Endothelial cell (in vitro differentiated cells): ENCODE measurements at places on chromosomes 5 and 9.

DNA sequence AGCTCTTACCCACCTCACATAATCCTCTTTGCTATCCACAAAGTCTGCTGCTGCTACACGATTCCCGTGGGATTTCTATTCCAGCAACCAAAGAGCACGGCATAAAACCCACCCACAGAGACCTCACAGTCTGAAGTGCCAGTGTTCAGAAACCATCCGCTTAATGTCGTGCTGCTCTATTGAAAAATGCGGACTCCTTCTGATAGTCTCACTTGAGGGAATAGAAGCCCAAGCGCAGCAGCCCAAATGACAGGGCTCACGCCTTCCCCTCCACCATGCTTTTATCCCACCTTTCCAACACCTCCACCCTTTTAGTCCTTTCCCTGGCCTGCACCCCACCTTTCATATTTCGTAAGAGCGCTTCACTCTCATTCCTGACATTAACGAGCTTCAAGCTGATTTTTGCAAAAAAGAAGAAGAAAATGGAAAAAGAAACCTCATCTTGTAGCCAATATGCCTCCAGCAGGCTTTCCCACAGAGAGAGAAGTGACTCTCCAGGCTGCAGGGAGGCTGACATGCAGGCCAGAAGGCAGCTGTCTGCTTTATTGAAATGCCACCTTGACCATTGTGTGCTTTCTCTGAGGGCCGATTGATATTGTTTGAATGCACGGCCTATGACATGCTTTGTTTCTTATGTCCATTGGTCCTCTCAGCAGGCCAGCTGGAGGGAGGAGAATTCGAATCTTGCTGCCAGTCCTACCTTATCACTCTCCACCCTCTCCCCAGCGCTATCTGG, 70.6 kb upstream of the PCSK1 start:
- no peak for DNase-seq

- DNase-seq = no peak
These were observed 35.2 kb downstream of the KCNMB1 start for GRCh38 chr5:170353961-170354360.

GRCh38 chr9:1962122-1962521, 53.0 kb upstream of the SMARCA2 start:
- no peak for DNase-seq

GRCh38 chr5:176492431-176492830, 44.2 kb downstream of the FAF2 start:
- DNase-seq = no peak

DNA sequence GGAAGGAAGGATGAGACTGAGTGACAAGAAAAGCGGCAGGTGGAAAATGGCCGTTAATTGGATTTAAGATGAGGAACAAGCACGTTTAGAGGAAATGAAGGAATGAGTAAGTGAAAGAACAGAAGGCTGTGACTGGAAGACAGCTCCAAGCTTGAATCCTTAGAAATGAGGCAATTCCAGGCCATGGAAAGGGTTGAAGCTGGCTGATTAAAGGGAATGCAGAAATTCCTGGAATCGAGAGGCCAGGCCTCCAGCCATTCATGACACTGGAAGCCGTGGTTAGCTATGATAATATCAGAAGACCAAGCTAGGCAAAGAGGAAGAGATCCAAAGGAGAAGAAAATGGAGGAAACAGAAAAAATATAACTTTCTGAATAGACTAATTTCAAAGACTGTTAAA, 84.2 kb downstream of the ARL15 start:
- DNase-seq = no peak

- no peak for DNase-seq
These were observed 181.8 kb downstream of the ZDHHC21 start for GRCh38 chr9:14511452-14511851.

DNA sequence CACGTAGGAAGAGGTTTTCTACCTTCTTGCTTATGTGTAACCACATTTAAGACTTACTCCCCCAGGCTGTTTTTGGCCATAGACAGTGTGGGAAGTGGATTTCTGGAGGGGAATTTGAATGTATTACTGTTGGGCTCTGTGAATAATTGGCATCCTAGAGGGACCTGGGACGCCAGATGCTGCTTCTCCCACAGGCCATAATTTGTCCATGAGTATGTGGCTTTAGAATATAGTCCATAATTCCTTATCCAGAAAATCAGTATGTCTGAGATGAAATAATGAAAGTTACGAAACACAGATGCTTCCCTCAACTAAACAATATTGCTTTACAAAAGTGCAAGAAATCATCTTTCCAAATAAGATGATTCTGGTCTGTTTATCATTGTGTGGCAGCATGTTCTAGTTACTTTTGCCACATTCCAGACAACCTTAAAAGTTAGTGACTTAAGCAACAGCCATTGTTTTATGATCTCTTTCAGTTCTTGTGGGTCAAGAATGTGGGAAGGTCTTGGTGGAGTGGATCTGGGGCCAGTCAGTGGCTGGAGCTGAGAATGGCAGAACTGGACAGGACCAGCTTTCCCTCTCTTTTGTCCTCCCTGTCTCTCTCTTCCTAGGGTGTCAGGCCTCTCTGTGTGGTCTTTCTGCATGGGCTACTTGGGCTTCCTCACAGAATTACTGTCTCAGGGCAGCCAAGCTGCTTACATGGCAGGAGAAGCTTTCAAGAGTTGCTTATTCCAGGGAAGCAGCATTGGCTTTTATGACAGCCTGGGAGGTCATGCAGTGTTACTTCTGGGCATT, 79.4 kb downstream of the FBXL7 start:
- no peak for DNase-seq

- DNase-seq = no peak
These were observed 379.5 kb downstream of the TMEM232 start for GRCh38 chr5:110346893-110347358.

GRCh38 chr5:37730896-37731455, 108.9 kb downstream of the GDNF start:
- no peak for DNase-seq

DNA sequence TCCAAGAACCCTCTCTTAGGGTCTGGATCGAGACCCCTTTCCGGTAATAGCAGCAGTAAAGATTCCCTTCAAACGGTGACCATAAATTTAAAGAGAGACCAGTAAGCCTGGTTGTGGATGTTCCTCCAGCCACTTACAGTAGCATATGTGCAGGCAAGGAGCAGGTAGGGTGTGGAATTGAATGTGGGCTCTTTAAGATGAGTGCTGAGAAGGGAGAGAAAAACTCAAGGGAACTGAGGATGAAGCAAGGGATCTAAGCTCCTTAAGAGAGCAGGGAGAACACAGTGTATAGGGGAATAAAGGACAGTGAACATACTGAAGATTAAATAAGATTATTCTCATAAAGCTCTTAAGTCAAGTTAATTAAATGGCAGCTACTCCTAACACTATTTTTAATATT, 51.3 kb downstream of the DPYSL3 start:
- DNase-seq = no peak

DNA sequence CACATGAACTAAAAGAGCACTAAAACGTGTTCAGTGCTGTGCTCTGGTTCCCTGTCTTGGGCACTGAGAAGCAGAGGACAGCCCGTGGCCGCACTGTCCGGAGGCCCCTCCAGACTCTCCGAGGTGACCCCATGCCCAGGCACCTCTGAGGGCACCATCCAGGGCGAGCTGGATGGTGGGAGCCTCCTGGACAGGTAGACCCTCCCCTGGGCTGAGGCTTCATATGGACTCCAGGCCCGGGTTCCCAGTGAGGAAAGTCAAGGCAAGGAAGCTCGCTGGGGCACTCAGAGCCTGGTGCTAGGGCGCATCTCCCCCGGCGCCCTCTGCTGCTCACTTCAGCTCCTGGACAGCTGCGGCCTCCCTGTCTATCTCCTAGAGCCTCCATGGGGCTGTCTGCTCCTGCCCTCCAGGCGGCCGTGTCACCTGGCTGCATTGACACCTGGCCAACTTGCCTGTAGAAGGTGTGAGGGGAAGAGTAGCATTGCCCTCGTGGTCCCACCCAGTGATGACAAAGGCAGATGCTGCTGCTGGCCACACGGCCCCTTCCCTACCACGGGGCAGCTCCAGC, 178.2 kb upstream of the IRX1 start:
- DNase-seq = peak; percentile 22

- DNase-seq = no peak
These were observed 36.6 kb upstream of the CDH12 start for GRCh38 chr5:22889720-22890119.

DNA sequence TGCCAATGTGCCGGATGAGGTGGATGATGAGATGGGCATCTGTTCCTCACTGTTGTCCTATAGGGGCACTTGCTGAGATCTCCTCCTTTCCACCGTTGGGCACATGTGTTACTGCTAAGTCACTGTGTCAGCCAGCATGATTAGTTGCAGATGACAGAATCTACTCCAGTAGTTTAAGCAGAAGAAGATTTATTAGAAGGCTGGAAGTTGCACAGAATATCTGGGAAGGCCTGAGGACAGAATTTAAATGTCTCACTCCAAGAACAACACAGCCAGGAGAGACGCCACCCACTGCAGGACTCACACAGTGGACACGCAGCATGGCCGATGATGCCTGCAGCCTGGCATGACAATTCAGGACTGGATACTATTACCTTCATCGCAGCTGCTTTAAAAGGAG, 157.5 kb downstream of the NSG2 start:
- no peak for DNase-seq

- no peak for DNase-seq
These were observed 142.5 kb downstream of the DENND1A start for GRCh38 chr9:123787416-123787815.

GRCh38 chr5:143499480-143500114, 96.1 kb upstream of the NR3C1 start:
- DNase-seq = no peak

DNA sequence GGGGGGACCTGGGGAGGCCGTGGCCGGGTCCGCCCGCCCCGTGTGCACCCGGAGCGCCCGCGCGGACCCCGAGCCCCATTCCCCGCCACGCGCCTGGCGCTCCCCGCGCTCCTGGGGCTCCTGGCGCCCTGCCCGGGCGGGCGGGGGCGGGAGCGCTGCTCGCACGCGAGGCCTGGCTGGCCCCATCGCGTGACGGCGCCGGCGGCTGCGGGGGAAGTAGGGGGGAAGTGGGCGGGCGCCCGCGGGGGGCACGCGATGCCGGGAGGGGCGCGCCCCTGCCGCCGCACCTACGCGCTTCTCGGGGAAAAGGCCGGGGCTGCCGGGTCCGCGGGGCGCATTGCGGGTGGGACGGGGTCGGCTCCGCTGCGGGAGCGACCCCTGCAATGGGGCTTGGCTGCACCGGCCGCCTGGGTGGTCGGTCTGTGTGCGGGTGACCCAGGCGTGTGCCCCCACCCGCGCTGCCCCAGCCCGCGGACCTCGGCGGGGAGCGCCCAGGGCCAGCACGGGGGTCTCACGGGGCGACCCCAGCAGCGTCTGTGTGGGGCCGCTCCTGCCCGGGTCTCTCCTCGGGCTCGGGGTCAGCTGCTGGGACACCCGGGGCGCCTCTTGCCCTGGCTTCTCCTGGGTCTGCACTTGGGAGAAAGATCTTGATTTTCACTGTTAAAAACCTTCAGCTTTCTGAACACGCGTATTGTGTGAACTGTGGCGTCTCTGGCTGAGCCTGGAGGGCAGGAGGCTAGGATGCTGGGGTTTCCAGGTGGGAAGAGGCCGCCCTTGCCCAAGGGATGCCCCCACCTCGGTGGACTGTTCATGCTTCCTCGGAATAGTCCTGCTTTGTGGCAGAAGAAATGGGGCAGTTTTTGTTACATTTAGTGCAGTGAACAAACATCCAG, 52.4 kb downstream of the AHRR start:
- DNase-seq = peak; percentile 39

GRCh38 chr9:85700330-85700729, 41.4 kb downstream of the AGTPBP1 start:
- no peak for DNase-seq

- no peak for DNase-seq
These were observed 101.4 kb downstream of the ARHGAP26 start for GRCh38 chr5:142871363-142872193.

GRCh38 chr5:146475906-146476305, 28.8 kb downstream of the TCERG1 start:
- DNase-seq = no peak

GRCh38 chr9:72315510-72316311, 49.3 kb downstream of the ZFAND5 start:
- no peak for DNase-seq

DNA sequence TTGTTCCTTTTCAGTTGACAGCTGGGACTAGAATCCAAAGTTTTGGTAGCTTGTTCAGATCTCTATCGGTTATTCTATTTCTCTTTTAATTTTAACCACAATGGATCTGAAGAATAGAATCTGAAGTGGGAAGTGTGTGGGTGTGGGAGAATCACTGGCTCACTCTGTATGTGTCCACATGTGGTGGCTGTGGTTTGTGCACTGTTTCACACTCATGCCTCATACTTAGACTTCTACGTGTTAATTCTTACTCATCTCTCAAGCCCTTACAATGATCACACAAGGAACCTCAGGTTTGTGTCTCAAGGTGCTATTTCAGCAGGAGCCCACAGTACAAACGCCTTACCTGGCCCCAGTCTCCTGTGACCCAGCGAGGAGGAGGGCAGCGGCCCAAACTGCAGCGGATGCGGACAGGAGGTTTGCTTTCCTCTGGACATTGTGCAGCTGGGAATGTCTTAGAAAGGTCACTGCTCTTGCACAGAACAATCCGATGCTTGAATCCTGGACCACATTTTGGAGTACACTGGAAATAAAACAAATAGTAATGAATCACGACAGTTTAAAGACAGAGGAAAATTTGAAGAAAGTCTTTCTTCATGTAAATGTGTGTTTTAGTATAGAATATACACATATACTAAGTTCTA, 309.1 kb downstream of the ADAMTS6 start:
- DNase-seq = no peak

GRCh38 chr9:90770182-90770738, 31.4 kb upstream of the SYK start:
- no peak for DNase-seq

- no peak for DNase-seq
These were observed 183.9 kb downstream of the SMARCA2 start for GRCh38 chr9:2198956-2199635.

DNA sequence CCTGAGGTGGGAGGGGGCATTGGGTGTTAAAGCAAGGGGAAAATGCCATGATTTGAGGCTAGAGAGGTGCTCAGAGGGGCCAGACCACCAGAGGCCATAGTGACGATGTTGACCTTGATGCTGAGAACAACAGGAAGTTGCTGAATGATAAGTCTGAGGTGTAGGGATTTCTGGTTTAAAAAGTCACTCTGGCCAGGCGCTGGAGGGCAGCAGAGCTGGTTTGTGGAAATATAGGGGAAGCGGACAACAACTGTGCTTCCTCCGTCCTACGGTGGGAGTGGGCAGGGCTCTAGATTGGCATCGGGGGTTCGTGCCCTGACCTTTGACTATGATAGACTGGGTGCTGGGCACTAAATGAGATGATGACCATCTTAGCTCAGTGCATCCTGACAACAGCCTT, 44.7 kb downstream of the STOM start:
- no peak for DNase-seq

GRCh38 chr5:138468133-138468965, 3.1 kb downstream of the EGR1 start:
- DNase-seq = no peak

- no peak for DNase-seq
These were observed 121.0 kb upstream of the RETREG1 start for GRCh38 chr5:16737620-16738364.
